Activated T-cell treated with anti-CD3 and anti-CD28 coated beads for 24 hours (primary cell): ENCODE measurements at places on chromosomes 1 and 21.

GRCh38 chr1:15371610-15372545, 37.8 kb upstream of the EFHD2 start:
- no peak for DNase-seq

- no peak for DNase-seq
Observed at GRCh38 chr1:204834336-204834735, 36.3 kb upstream of the NFASC start.

DNA sequence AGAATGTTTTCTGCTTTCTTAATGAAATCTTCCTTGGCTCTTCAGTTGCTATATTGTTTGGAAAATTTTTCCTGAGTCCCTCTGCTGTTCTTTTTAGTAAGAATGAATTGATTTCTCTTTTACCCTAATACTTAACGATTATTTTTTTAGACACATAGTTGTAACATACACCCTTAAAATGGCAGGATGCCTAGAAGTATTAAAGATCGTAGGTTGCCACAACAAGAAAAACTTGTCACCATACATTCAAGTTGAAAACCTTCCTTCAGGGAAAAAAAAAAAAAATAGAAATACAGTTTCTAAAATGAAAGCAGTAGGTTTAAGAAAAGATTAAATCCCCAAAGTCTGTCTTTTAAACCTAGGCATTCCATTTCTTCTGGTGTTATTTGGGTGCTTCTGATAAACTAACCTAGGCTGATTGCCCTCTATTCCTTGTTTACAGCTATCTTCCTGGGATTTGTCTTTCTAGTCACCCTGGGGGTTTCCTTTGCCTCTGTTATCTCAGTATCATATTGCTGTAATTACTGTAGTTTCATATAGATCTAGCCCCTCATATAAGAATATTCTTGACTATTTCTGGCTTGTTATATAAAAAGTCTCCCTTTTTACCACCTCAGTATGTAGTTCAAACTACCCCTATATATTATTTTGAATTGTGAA, 16.8 kb downstream of the SUCO start:
- DNase-seq: no peak

DNA sequence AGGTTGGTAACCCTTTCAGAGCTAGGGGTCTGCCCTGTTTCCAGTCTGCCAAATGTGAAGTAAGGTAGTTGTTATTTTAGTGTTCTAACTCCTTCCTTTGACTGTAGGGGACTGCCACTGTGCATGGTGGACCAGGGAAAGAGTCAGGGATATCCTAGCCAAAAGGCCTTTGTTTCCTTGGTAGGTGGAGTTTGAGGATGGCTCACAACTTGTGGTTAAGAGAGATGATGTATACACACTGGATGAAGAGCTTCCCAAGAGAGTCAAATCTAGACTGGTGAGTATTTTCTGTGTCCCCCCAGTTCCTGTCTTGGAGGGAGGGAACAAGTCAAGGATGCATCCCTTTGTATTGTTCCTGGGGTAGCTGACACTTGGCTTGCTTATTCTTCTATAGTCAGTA, 3.5 kb upstream of the ST3GAL3 start:
- DNase-seq: no peak

GRCh38 chr1:223219846-223220610, 77.0 kb upstream of the TLR5 start:
- no peak for DNase-seq

- no peak for DNase-seq
Observed at GRCh38 chr1:22836850-22837249, 126.2 kb downstream of the EPHB2 start.

DNA sequence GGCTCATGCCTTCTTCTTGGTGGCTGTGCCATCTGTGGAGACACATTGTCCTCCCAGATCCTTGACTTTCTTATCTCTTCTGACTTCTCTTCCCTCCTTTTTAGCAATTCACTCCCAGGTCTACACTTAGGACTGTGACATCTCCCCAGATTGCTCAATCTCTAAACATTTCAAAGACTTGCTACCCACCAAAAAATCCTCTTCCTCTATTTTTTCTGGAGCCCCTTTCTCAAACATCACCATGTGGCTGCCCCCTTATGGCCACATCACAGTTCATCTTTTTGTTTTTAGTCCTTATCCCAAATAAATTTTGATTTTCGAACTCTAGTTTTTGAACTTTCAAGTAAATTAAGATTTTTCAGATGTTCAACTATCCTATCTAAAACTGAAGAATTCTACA, 148.6 kb upstream of the HOOK1 start:
- DNase-seq: no peak

DNA sequence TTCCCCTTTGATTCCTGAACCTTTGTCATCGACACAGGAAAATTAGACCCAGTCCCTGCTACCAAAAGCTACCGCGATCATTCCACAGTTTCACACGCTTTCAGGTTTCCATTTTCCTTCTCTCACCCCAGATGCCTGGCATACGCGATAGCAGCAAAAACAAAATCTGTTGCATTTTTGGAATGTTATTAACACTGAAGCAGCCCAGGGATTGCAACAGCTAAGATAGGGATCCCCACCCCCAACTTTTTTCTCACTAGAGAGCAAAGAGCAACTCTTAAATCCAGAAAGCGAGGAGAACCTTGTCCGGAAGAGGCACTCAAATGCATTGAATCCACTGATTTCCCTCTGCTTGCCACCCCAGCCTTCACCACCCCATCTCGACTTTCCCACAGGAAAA, 8.9 kb downstream of the OVAAL start:
- DNase-seq: no peak

GRCh38 chr1:230758709-230759368, 11.7 kb downstream of the CAPN9 start:
- DNase-seq: no peak

- DNase-seq: peak; percentile 50
Observed at GRCh38 chr1:150567717-150568593, 11.5 kb downstream of the MCL1 start.

DNA sequence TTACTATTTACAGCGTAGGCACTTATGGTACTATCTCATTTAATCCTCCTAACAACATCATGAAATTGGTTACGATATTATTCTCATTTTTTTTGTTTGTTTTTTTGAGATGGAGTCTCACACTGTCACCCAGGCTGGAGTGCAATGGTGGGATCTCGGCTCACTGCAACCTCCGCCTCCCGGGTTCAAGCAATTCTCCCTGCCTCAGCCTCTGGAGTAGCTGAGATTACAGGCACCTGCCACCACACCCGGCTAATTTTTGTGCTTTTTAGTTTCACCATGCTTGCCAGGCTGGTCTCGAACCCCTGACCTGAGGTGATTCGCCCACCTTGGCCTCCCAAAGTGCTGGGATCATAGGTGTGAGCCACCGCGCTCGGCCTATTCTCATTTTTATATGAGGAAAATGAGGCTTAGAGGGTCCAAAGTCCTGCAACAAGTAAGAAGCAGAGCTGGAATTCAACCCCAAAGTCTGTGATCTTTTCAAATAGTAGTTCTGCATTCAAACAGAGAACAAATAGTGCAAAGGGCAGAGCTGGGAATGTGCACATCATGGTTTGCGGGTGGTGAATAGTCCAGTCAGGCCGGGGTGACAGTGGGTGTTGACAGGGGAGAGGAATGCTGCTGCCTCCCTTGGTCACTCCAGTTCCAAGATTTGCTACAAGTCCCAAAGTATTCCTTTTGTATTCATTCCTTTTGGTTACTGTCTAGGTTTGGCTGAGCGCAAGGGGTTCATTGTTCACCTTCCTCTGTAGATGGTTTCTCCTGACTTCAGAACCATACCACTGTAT, 4.6 kb downstream of the PRUNE1 start:
- no peak for DNase-seq

DNA sequence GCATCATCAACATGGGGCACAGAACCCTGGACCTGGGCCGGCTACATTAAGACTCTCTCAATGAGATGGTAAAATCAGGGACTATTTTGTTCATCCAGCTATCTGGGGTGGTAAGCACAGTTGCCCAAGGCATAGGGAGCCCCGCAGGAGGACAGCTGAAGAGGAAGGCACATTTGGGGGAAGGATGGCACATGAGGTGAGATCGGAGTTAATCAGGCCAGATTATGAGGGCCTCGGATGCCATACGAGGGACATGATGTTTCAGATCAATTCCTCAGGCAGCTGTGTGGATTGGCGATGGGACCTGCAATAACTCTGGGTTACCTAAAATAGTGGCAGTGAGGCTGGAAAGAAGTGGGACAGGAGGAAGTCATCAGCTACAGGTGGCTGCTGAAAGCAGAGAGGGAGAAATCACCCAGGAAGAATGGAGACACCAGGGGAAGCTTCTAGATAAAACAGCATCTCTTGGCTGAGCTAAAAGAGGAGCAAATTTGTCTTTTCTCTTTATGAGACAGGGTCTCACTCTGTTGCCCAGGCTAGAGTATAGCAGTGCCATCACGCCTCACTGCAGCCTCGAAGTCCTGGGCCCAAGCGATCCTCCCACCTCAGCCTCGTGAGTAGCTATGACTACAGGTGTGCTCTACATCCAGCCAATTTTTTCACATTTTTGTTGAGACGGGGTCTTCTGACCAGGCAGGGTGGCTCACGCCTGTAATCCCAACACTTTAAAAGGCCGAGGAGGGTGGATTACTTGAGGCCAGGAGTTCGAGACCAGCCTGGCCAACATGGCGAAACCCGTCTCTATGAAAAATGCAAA, 21.1 kb downstream of the TOMM20 start:
- no peak for DNase-seq

GRCh38 chr1:33852711-33853110, 11.2 kb upstream of the HMGB4 start:
- no peak for DNase-seq

- no peak for DNase-seq
Observed at GRCh38 chr1:30286241-30286987, 437.0 kb downstream of the MATN1 start.

DNA sequence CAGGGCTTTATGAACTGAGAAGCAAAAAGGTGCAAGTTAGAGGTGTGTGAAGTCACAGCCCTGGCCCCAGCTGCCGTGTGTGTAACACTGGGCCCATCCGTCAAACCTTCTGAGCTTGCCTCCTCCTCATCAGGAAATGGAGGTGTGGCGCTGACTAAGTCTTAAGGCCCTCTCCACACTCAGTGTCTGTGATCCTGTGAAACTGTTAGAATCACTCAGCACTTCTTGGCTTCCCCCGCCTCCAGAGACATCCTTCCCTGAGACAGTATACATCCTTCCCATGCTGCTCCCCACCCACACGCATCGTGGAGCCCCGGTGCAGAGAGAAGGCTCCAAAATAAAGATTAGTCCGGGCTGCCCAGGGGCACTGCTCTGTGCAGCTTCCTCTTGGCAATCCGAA, 33.3 kb downstream of the LRP8 start:
- peak; percentile 49 for DNase-seq

DNA sequence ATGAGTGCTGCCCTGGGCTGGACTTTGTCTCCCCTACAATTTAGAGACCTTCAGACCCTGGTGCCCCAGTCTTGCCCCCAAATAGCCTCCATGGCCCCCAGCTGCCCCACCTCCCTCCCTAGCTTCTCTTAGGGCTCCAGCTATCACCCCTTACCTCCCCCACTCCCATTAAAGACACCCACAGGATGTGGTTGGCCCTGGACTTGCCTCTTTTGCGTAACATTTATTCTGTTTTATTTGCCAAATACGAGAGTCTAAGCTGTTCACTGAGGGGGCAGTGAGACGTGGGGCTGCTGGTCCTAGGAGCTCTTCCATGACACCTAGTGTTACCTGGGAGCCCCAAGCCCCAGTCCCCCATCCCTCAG, 4.5 kb downstream of the ZC3H12A start:
- DNase-seq: no peak

DNA sequence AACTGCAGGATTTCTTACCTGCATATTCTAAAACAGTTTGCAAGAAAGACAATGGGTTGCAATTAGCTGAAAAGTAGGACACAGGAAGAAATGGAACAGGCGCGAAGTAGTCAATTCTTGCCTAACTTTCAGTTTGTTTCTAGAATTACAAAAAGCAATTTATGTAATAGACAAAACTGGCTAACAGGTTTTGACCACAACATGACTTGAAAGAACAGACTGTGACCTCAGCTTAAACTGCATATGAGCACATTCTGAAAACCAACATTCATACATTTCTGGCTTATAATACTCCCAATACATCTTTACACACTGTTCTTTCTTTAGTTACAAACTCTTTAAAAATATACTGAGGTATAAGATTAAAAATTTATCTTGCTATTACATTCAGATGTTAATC, 405.9 kb upstream of the B3GALT2 start:
- DNase-seq: no peak

DNA sequence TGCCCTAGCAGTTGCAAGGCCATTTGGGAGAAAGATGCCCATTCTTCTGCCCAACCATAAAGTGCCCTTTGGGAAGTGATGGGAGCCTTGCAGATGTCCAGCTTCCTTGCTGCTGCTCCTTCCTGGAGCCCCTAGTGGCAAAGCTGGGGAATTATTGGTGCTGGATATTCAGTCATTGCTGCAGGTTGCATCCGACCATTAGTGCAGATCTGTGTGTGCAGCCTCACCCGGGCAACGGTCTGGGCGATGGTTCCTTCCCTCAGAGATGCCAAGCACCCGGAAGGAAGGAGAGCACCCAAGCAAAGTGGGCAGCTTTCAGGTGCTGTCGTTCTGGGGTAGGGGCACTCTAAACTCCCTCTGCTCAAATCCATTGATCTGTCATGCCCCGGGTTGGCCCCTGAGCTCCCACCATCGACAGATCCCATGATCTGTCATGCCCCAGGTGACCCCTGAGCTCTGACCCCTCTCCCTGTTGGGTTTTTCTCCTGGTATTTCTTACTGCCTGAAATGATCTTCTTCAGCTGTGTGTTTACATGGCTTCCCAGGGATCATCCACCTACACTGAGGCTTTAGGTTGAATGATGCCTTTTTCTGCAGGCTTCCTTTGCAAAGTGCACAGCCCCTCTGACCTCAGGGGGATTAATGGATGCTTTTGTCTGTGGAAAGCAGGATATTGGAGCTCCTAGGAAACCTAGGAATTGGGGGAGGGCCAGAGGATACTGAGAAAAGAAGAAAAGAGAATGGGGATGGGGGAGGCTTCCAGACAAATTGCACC, 467.5 kb downstream of the PTPRU start:
- DNase-seq: no peak

DNA sequence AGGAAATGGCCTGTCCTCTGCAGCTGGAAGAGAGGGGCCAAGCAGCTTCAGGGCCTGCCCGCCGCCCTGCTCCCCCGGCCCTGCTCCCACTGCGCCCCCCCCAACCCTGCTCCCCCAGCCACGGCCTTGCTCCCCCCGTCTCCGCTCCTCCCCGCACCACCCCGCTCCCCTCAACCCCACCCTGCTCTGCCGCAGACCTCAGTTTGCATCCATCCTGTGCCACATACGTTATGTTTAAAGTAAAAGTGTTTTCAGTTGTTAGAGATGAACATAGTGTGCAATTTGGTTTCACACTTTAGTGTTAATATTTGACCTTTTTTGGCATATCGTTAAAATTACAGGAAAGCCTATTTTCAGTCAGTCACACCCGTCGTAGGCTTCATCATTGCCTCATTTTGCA, 34.1 kb upstream of the DIP2A start:
- DNase-seq: no peak
